ENCODE measurements at places on chromosomes 3 and 15. TPM values are rescaled to one million over a fixed set of nuclear protein-coding genes. Genes with fewer than 3 reads are reported as not detected.

Gene ROBO1
- 18.4 TPM for total RNA-seq

Gene FAH
- 14.0 TPM for total RNA-seq

GRCh38 chr15:79635149-79635771 is 203.1 kb downstream of the MINAR1 start:
- no peak for DNase-seq

DNA sequence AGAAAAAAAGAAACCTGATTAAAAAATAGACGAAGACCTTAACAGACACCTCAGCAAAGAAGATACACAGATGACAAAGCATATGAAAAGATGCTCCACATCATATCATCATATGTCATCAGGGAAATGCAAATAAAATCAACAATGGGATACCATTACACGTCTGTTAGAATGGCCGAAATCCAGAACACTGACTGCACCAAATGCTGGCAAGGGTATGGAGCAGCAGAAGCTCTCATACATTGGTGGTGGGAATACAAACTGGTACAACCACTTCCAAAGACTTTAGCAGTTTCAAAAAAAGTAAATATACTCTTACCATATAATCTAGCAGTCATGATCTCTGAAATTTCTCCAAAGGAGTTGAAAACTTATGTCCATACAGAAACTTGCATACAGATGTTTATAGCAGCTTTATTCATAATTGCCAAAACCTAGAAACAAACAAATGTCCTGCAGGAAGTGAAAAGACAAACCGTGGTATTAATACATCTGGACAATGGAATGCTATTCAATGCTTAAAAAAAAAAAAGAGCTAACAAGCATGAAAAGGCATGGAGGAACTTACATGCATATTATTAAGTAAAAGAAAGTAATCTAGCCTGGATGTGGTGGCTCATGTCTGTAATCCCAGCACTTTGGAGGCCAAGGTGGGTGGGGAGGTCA is 107.4 kb downstream of the HES1 start:
- no peak for DNase-seq

- DNase-seq = no peak
Observed at GRCh38 chr3:158617982-158618875, 26.1 kb upstream of the GFM1 start.

DNA sequence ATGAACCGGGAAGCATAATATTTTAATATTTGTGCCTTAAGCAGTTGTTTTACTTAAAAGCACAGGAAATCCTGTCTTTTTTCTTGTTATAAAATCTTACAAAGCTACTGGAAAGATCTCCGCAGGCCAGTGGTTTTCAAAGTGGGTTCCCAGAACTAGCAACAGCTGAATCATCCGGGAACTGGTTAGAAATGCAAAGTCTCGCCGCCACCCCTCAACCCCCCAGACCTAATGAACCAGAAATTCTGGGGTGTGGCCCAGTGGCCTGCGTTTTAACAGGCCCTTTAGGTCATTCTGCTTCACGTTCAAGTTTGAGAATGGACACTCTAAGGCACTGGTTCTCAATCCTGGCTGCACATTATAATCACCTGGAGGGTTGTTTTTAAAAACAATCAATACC is 74.7 kb downstream of the PDZRN3 start:
- DNase-seq = no peak

GRCh38 chr3:30776186-30776815 is 118.2 kb downstream of the GADL1 start:
- no peak for DNase-seq

DNA sequence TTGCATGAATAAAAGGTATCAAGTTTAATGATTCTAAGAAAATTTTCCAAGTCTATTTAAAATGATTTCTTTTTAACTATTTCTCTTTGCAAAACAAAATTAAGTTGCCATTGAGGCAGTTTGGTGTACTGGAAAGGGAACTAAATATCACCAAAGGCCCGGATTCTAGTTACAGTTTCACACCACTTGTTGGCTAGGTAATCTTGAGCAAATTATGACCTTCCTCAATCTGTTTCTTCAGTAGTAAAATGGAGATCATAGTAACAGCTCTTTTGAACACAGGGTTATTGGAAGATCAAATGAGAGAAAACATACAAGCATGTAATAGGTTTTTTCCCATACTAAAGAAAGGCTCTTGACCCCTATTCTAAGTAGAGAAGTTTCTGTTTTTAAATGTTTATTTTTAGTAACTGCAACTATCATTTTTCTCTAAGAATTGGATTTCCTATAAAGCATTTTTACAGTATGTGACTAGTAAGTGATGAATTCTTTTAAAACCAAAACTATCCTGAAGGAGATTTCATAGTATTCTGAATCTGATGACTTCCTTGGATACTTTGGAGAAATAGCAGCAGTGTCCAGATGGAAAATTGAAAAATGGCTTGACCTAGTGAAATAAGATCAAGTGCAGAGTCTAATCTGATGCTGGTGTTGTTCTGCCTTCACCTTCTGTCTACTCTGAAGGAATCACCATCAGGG is 15.7 kb downstream of the SCAANT1 start:
- DNase-seq = no peak

Measured in thyroid gland (tissue), 4 donors.